ENCODE measurements at places on chromosomes 6 and 20.

DNA sequence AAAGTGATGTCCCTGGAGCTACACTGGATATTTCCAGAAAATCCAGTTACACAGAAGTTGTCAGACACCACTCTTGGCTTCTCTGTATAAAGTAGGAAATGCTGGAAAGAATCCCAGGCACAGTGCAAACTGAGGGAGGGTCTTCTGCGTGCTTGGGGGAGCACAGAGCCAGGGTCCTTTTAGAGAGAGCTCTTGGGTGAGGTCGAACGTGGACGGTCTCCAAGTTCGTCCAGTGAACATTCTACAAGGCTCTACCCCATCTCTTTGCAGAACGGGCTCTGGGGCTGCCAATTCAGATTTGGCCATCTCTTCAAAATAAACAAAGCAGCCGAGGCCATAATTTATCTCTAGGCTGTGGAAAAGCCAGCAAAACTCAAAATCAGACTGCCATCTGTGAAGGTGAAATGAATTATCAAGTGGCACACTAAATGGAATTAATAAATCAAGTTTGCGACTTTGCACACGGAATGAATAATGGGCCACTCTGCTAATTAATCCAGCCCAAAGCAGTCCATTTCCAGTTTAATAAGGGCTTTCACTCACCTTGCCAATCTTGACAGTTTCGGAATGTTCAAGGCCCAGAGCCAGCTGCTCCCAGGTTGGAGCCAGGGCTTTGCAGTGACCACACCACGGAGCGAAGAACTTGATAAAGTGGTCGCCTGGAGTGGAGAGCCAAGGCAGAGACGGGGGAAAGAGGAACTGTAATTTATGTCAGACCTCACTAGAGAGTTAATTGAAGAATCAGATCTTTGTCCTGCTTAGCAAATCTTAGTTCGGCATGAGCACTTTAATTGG is 19.3 kb downstream of the TXNDC5 start:
- DNase-seq = no peak

- DNase-seq = no peak
Measured at GRCh38 chr6:122048570-122048969, 350.9 kb upstream of the HSF2 start.

DNA sequence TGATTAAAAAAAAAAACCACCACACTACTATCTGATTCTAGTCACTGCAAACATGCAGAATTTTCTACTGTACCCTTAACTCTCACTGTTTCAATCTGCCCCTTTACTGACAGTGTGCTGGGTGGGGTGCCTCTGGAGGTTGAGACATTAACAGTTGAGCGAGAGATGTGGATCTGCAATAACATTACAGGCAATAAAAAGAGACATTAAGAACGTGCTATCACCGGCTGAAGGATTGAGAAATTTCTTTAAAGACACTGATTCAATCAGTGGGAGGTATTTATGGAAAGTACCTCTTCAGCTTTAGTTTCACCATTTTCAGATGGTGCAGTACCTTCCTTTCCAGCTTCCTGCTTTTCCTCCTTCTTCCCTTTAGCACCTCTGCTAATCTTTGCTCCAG is 32.5 kb downstream of the HMGN3 start:
- no peak for DNase-seq

DNA sequence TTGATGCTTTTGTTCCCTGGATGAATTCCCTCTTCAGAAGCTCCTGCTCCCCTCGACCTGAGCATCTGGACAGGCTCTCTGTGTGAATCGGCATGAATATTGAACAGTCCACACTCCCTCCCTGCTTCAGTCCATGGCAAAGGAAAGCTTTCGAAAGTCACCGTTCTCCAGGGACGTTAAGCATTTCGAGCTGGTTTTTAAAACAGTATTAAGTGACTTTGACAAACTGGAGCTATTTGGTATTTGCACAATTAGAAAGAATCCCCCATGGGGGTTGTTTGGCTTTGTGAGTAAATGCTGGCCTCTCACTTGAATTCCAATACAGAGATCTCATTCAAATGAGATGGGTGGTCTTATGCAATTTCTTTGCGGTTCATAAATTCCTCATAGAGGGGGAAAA is 85.3 kb upstream of the TIAM2 start:
- DNase-seq = no peak

DNA sequence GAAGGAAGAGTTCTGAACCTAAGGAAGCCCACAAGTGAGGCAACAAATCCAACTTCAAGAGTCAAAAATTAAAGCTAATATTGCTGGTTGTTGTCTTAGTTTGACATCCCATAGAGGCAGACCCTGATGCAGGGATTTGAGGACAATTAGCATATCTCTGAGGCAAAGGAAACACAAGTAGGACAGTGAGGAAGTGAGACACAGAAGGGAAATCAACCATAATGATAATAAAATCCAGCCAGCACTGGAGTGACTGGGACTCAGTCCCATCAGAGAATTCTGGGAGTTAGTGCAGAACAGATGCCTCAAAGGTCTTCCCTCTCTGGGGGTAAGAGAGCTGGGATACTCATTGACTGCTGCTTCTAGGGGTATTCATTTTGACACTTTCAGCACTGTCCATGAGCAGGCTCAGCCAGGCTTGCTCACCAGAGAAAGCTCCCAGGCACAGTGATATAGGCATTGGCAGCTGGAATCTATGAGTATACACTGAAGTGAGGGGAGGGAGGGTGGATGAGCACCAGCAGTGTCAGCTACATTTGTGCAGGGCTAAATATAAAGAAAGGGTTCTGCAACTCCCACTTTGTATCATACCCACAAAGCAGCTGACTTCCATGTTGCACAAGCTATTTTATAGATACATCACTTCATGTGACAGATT is 43.4 kb upstream of the SPTLC3 start:
- no peak for DNase-seq

DNA sequence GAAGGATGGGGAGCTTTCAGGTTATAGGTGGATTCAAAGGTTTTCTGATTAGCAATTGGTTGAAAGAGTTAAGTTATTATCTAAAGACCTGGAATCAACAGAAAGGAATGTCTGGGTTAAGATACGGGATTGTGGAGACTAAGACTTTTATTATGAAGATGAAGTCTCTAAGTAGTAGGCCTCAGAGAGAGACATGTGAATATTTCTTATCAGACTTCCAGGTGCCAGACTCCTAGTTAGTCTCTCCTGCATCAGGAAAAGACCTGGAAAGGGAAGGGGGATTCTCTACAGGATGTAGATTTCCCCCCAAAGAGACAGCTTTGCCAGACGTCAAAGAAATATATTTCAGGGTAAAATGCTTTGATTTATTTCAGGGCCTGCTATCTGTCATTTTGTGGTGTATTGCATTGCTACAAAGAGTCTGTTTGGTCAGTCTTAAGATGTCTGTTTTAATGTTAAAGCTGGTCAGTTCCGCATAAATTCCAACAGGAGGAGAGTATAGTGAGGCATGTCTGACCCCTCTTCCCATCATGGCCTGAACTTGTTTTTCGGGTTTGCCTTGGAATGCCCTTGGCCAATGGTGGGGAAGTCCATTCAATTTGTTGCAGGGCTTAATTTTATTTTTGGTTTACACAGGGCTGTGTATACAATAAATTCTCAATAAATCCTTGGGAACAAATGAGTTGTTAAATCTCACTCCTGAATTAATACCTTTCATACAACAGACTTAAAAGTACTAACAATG is 103.4 kb upstream of the RALGAPA2 start:
- DNase-seq = no peak

- no peak for DNase-seq
Measured at GRCh38 chr6:72950114-72950860, 275.0 kb downstream of the KHDC1L start.

DNA sequence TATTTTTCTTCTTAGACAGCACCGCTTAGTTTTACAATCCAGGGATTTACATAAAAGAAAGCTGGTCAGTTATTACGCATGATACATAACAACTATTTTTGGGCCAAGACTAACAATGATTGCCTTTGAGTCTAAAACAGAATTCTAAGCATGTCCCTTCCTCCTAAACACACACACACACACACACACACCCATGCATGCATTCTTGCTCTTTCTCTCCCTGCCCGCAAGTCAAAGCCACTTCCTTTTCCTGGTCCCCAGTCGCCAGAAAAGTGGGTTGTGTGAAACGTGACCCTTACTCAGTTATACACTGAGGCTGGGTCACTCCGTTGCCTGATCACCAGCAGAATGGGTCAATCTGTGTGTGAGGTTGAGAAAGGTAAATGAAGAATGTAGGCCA is 31.4 kb downstream of the FYN start:
- no peak for DNase-seq

DNA sequence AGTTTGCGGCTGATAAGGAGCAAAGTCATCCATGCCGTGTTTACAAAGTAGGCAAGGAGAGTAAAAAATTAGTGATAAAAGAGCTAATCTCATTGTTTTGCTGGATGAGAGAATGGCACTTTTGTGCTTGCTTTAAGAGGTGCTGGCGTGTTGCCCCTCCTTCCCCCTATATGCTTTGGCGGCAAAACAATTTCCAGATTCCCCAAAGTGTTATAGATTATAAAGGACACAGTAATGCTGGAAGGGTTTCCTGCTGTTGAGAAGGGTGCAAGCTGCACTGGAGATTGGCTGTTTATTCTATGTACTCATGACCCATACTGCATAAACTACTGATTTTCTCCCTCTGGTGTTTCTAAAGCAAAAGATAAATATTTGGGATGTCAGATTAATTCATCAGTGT is 338.9 kb upstream of the MAP3K7 start:
- no peak for DNase-seq

- no peak for DNase-seq
Measured at GRCh38 chr6:144216668-144217218, 66.4 kb downstream of the STX11 start.

GRCh38 chr6:136014454-136015437 is 163.2 kb downstream of the PDE7B start:
- no peak for DNase-seq

GRCh38 chr6:24426729-24427446 is 24.2 kb downstream of the MRS2 start:
- no peak for DNase-seq

DNA sequence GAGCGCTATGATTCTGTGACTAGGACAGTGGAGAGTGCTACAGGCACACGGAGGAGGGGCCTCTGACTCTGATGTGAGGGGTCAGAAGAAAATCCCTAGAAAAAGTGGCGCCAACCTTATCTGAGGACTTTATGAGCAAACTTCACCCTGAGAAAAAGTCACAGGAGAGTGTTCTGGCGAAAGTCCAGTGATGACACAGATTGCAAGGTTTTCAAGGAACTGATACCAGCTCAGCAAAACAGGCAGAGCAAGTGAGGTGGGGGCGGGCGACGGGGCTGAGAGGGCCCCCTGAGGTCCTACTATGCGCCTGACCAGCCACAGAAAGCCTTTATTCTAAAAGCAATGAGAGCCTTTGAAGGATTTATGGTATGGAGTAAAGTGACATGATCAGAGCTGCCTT is 73.3 kb downstream of the SLC22A23 start:
- no peak for DNase-seq

DNA sequence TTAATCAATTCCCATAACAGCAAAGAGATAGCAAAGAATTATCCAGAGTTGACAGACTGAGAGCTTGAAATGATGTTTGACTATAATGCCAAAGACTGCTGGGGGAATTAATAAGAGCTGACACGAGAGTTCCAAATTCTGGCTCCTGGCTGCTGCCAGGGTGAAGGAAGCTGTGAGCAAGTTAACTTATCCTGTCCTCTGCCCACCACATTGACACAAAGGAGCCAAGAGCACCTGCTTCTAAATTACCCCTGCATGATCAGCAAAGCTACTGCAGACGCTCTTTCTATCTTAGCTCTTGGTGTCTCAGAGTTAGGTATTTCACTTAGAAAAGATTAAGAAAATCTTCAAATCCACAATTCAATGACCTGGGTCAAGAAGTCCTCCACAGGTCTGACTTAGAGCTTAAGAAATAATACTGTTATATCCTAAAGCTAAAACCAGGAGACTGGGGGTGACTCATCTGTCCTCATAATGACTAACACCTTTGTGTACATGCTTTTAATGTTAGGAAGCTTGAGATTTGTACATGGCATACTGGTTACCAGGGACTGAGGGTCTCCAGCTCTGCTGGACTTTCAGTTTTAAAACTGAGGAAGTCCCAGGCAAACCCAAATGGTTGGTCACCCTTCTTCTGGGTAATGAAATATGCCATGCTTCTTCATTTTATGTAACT is 13.2 kb upstream of the FRK start:
- DNase-seq = no peak

DNA sequence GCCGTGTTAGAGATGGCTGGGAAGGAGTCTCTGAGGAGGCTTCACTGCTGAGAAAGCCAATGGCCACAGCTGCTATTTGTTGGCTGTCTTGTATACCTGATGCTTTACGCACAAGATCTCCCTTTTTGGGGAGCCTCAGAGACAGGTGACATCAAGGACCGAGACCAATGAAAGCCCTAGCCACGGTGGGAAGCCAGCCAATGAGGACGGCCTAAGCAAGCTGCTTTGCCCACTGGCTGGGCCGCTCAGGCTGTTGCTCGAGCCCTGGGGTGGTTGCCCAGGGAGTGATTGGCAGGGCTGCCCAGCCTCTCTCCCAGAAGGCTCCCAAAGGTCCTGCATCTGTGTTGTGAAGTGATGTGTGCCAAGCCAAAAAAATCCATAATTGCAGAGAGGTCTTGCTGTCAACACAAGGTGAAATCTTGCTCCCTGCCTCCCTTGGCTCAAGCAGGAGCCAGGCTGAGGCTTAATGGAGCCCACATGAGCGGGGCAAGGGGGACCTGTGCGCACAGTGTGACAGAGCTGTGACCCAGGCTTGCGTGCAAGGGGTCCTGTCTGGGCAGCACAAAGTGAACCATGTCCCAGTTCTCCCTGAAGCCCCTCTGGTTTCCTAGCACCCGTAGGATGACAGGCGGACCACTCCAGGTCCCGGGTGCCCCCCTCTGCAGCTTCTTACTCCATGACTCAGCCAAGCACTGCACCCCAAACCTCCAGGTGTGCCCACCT is 4.3 kb downstream of the MMP24OS start:
- DNase-seq = no peak

DNA sequence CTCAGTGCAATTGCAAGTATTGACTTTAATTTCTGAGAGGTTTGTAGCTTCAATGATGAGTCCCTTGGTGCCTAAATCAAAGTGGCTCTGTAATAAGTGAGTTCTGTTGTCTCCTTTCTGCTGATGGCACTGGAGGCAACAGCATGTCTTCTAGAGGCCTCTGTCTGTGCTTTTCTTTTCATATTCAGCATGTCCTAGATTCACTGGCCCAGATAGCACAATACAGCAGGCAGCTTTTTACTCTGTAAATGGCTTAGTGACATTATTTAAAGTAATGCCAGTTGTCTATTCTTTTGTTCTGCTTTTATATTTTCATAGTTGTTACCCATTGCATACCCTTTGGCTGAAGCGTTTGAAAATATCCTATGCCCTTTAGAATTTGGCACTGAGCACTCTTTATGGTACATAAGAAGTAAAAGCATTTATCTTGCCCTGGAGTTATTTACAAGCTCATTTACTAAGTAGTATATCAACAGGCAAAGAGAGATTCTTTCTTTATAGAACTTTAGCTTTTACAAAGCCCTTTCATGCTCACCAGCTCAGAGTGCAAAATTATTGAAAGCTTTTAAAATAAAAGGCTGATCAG is 271.5 kb upstream of the KCNQ5 start:
- no peak for DNase-seq

- DNase-seq = no peak
Measured at GRCh38 chr6:168541307-168541706, 100.3 kb downstream of the SMOC2 start.

GRCh38 chr6:362924-363249 is 28.7 kb upstream of the IRF4 start:
- no peak for DNase-seq

- peak; percentile 78 for DNase-seq
Measured at GRCh38 chr20:21698494-21699215, 6.8 kb upstream of the PAX1 start.

GRCh38 chr6:23927935-23928334 is 198.1 kb upstream of the NRSN1 start:
- DNase-seq = no peak

GRCh38 chr6:161154796-161155335 is 119.0 kb downstream of the AGPAT4 start:
- DNase-seq = no peak

- DNase-seq = no peak
Measured at GRCh38 chr6:25490018-25490801, 161.8 kb upstream of the SCGN start.
